ENCODE measurements at places on chromosomes 16 and 17.
A peak's percentile ranks its signal among the peaks of the same experiment; 100 is the strongest.

DNA sequence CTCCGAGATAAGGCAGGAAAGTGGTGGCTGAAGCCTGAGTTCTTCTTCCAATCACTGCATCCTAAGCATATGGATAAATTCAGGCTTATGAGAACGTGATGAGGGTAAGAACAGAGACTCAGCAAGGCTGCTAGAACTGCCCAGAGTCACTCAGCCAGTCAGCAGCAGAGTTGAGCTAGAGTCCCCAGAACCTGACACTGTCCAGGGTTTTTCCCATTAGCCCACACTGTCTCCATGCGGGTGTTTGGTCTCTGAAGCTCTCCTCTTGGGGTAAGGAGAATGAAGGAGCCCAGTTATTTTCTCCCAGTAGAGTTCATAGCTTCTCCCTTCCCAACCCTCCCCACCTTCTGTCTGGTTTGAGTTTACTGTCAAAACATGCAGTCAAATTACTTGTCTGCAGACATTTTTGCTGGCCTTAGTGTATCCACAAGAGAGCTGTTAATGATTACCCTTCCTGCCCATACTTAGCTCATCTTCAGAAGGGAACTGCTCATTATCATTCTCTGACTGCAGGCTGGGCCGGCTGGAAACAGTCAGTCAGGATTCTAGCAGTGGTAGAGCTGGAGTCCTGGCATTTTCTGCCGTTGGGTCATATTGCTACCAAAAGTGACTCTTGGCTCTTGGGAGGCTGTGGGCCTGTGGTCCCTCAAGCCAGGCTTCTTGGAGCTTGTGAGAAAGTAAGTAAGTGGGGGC lies 460.0 kb downstream of the HS3ST3B1 start:
- no peak for DNase-seq

DNA sequence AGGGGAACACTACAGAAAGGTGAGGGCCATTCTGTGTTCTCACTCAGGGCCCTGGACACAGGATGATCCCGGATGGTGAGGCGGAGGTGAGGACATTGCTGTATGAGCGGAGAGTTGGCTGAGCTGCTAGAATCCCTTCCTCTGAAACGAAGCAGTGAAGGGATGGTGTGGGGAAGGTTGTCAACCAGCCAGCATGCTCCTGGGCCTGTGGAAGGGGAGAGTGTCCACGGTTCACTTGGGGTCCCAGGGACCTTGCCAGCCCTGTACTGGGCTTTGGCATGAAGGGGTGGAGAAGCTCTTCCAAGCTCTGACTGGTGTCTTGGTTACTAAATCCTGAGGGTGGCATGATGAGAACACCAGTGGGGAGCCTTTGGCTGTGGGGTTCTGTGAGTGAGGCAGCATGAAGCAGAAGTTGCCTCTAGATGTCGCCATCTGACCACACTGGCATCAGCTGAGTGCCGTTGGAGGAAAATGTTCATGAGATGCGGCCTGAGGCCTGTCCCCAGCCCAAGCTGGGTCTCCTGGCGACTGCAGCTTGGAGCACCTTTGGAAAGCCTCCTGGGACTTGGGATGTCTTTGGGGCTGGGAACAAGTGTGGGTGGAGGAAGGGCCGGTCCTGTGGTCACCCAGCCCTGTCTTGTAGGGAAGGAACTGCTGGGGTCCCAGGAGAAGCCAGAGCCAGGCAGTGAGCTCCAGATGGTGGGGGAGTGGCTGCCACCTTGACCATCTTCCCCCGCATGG lies 14.8 kb downstream of the PDP2 start:
- peak; percentile 72 for DNase-seq

DNA sequence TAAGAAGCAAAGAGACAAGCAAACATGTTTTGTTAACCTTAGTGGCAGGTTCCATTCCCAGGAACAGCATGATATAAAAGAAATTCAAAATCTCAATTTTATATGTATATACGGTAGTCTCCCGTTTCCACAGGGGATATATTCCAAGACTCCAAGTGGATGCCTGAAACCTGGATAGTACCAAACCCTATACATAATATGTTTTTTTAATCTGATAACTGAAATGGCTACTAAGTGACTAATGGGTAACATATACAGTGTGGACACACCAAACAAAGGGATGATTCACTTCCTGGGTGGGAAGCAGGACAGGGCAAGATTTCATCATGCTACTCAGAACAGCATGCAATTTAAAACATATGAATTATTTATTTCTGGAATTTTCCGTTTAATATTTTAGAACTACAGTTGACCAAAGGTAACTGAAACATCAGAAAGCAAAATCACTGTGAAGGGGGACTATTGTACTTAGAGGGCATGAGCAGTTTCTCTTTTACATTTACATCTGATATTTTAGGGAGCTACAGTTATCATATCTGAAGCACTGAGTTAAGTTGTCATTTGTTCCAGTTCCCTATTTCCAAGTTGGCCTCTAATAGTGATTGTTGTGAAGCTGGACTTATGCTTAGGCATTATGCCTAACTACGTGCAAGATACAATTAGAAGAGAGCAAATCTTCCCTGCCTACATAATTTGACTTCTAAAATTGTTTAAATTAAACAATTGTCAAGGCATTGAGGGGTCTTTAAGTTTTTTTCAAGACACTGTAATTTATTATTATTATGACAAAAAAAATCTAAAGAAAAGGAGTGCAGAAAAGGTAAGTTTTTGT lies 34.1 kb upstream of the ABCA6 start:
- DNase-seq, result no peak

- no peak for DNase-seq
These were observed 214.9 kb downstream of the CEP112 start for GRCh38 chr17:65977041-65977440.

DNA sequence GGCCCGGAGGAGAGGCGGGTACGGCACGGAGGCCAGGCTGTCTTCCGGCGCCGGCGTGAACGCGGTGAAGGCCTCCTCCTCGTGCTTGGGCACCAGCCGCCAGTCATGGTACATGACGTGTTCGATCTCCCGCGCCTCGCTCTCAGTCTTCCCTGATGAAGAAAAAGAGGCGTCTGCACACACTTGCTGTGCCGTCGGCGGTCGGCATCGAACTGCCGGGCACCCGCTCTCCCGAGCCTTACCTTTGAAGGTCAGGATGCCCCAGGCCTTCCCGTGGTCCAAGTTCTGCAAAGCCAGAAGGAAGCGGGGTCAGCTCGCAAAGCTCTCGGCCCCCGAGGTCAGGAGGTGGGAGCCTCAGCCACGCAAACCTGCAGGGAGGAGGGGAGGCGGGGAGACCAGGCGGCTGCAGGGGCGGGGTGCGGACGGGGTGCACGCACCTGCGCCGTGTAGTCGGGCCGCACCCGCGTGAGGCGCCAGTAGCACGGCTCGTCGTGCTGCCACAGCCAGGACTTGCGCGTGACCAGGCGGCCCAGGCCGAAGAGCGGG lies at the start of gene EME2:
EME2 (plus strand) TSS at position 449 of the 546 bp plus-strand sequence. CDS start 418 bp downstream, outside the sequence.
- no peak for DNase-seq

DNA sequence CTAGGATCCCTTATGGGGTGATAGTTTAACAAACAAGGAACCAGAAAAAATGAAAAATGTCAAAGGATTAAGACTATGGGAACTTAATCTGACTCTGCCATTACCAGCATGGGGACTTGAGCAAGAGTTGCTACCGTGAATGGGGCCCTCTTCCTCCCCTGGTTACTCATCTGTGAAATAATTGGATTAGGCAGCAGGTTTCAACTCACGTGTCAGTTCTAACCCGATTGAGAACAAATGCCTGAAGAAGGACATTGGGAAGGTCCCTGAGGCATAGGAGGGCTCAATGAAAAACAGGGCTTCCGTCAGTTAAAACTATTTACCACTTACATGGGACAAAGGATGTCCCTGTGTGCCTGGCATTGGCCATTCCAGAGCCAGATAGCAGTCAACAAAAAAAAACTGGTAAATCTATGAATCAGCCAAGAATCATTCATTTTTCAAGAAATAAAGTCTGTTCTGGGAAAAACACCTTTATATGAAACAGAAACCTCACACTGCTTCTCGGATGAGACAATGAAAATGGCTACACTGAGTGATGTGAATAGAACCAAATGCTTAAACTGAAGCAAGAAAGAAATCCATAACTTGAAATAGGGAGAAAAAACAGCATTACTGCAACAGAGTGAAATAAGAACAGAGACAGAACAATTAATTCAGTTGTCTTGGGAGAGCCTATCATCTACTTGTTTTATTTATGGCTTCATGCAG lies 104.3 kb downstream of the ADAMTS18 start:
- peak; percentile 29 for DNase-seq

- no peak for DNase-seq
These were observed 17.0 kb downstream of the FOXF1 start for GRCh38 chr16:86527366-86527765.

- DNase-seq, result no peak
These were observed 28.8 kb downstream of the MSI2 start for GRCh38 chr17:57284984-57285646.

- no peak for DNase-seq
These were observed 8.7 kb downstream of the RAP1GAP2 start for GRCh38 chr17:2804912-2805311.

- DNase-seq, result no peak
These were observed 129.4 kb upstream of the SEC14L1 start for GRCh38 chr17:77011173-77012011.

DNA sequence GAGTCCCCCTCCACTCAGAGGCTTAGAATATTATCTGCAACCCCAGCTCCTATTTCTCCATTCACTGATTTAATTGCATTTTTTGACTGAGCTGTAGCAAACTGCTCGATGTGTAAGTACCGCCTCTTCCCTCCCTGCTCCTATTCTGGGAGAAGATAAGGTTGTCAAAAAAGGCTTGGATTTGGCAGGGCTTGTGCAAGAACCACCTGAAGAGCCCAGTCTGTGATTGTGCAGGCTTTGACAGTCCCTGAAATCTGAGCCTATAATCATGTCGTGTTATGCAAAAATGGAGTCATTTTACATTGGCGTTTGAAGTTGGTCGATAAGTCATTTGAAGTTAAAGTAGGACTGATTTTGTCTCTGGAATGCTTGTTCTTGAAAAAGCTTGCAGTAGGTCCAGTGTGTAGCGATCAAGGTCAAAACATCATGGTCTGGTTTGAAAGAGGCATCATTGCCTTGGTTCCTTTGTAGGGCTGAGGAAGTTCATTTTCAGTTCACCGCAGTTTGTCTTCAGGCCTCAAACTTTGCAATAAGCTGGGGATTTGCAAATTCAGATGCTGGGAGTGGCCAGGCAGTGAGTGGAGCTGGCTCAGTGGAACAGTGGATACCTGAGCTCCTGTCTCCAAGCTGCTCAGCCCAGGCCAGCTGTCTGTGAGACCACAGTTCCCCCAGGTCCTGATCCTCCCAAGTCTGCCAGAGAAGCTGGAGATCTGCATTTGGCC lies 68.8 kb downstream of the KATNIP start:
- DNase-seq, result no peak

DNA sequence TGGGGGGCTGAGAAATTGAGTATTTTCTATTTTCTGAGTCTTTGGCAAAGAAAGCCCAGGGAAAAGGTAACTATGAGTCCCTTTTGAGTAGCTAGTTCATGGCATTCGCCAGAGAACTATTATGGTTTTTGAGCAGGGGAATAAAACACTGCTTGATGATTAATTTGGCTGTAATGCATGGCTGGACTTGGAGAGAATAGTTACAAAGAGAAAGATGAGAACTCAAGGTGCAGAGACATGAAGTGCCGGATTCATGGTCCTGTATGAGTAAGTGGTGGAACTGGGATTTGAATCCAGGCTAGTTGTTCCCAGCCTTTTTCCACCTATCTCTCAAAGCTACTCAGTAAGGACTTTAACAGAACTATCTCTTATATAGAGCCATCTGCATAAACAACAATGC lies 266.6 kb downstream of the CA10 start:
- DNase-seq, result no peak
